ENCODE measurements at places on chromosomes 5 and 9. TPM values are rescaled to one million over a fixed set of nuclear protein-coding genes. Genes with fewer than 3 reads are reported as not detected.

FYB1 gene
- total RNA-seq, result 9.0 TPM

ZNF454 gene
- total RNA-seq, result 4.7 TPM

SNCAIP gene
- total RNA-seq, result 22.0 TPM

DNA sequence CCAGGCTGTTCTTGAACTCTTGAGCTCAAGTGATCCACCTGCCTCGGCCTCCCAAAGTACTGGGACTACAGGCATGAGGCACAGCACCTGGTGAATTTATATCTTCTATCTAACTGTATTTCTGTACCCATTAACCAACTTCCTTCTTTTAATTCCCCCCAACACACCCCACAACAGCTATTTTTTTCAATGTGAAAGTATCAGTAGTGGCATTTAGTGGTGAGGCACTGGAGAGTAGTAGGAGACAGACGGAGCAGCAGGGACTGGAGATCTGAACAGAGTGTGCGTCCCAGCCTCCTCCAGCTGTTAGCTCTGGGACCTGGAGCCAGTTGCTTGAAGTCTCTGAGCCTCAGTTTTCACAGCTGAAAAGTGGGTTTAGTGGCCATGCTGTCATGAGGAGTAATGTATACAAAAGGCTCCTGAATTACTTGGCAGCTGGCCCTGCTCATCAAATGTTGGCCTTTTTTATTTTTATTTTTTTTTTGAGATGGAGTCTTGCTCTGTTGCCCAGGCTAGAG is 11.0 kb upstream of the EEIG1 start:
- no peak for DNase-seq

GRCh38 chr9:109759589-109759988 is 20.4 kb upstream of the PALM2AKAP2 start:
- no peak for DNase-seq

GRCh38 chr5:54520438-54520846 is 2.9 kb downstream of the SNX18 start:
- DNase-seq, result peak; percentile 56

- DNase-seq, result no peak
Measured at GRCh38 chr5:157387041-157387563, 72.9 kb upstream of the NIPAL4 start.

- DNase-seq, result no peak
Measured at GRCh38 chr9:69428017-69428785, 103.2 kb downstream of the ENTREP1 start.
